ENCODE measurements at places on chromosomes 13 and 19. TPM values are rescaled to one million over a fixed set of nuclear protein-coding genes. Genes with fewer than 3 reads are reported as not detected.

The CHST8 gene
- not detected for total RNA-seq

The PSG2 gene
- not detected for total RNA-seq

The KLF1 gene
- total RNA-seq, result 0.12 TPM

The GPR12 gene
- total RNA-seq, result not detected

The DLEU7 gene
- total RNA-seq, result not detected

The ZIM2 gene
- not detected for total RNA-seq

The TDRD12 gene
- 0.23 TPM for total RNA-seq

The ZNF442 gene
- 4.0 TPM for total RNA-seq

The GPR183 gene
- total RNA-seq, result not detected

The ZNF583 gene
- total RNA-seq, result 12.6 TPM

The ANGPTL8 gene
- total RNA-seq, result not detected

The UBA52 gene
- total RNA-seq, result 1,109 TPM

The TRPM4 gene
- total RNA-seq, result 10.6 TPM

The PRODH2 gene
- total RNA-seq, result not detected

The ESD gene
- 48.2 TPM for total RNA-seq

The SYNGR4 gene
- total RNA-seq, result not detected

The GGACT gene
- 1.1 TPM for total RNA-seq

The ZNF524 gene
- total RNA-seq, result 7.5 TPM

The SERTM1 gene
- total RNA-seq, result not detected

The ZNF578 gene
- 1.4 TPM for total RNA-seq

The RFPL4AL1 gene
- not detected for total RNA-seq

The HIPK4 gene
- under 0.01 TPM for total RNA-seq

The PSG11 gene
- not detected for total RNA-seq

The C19orf85 gene
- not detected for total RNA-seq

The KDM4B gene
- total RNA-seq, result 22.1 TPM

The LHB gene
- total RNA-seq, result not detected

The CYP4F11 gene
- total RNA-seq, result not detected

The SIAH3 gene
- total RNA-seq, result not detected

The MATK gene
- total RNA-seq, result 0.70 TPM

The INTS6 gene
- total RNA-seq, result 31.9 TPM

The ZNF221 gene
- total RNA-seq, result 6.3 TPM

The HCST gene
- total RNA-seq, result 4.6 TPM

The MBD3L2 gene
- total RNA-seq, result not detected

The VMAC gene
- 2.8 TPM for total RNA-seq

The ADGRE3 gene
- total RNA-seq, result not detected

The IL12RB1 gene
- total RNA-seq, result not detected

The HSH2D gene
- not detected for total RNA-seq

The FIZ1 gene
- total RNA-seq, result 1.3 TPM

The ZNF880 gene
- total RNA-seq, result 12.3 TPM

The SCGB2B2 gene
- total RNA-seq, result not detected

The POLD1 gene
- total RNA-seq, result 34.3 TPM

The WDR87 gene
- total RNA-seq, result not detected

The GAPDHS gene
- not detected for total RNA-seq

The NEK3 gene
- total RNA-seq, result 5.6 TPM

The WIZ gene
- total RNA-seq, result 4.6 TPM

The PHLDB3 gene
- 14.2 TPM for total RNA-seq

The INAFM1 gene
- 6.6 TPM for total RNA-seq

The CCDC194 gene
- not detected for total RNA-seq

The ZNF543 gene
- 6.7 TPM for total RNA-seq

The CFAP97D2 gene
- not detected for total RNA-seq

The FPR3 gene
- 0.23 TPM for total RNA-seq

The RELB gene
- total RNA-seq, result 4.8 TPM

The ZNF528 gene
- 15.9 TPM for total RNA-seq

The SRRM5 gene
- total RNA-seq, result not detected

The RUBCNL gene
- 18.5 TPM for total RNA-seq

The KCTD4 gene
- 0.53 TPM for total RNA-seq

The CTXN1 gene
- 2.8 TPM for total RNA-seq

The SBSN gene
- 0.23 TPM for total RNA-seq

Data from smooth muscle cell of the coronary artery (primary cell).